MCF 10A (cell line): ENCODE measurements at places on chromosomes 1 and 21. TPM values are rescaled to one million over a fixed set of nuclear protein-coding genes. Genes with fewer than 3 reads are reported as not detected.
A peak's percentile ranks its signal among the peaks of the same experiment; 100 is the strongest.

The OR2L3 gene
- not detected in 2 replicates for total RNA-seq

The TOR3A gene
- 24.9 and 31.3 TPM in 2 replicates for total RNA-seq

The GRIK1 gene
- not detected in 2 replicates for total RNA-seq

The EDN2 gene
- total RNA-seq: 0.58 and 0.66 TPM in 2 replicates

The ATP1A2 gene
- total RNA-seq: 0.07 TPM in 1 of 2 replicates, not detected in the other

The ECM1 gene
- 1.7 and 3.2 TPM in 2 replicates for total RNA-seq

The CD84 gene
- not detected in 2 replicates for total RNA-seq

DNA sequence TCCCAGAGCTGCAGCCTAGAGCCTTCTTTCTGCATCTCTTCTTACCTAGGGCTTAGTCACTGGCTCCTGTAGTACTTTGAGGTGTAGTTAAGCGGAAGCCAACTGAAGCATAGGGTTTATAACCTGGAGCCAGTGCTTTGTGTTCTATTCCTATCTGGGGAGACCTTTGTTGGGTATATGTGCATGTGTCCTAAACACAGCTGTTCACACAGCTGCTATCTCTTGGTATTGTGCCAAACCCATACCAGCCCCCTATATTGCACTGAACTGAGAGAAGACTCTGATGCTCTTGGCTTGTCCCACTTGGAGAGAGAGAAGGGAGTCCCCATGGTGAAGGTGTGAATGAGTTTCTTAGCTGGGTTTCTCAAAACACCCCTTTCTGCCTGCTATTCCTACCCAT, 17.2 kb upstream of the NFASC start:
- no peak for DNase-seq

DNA sequence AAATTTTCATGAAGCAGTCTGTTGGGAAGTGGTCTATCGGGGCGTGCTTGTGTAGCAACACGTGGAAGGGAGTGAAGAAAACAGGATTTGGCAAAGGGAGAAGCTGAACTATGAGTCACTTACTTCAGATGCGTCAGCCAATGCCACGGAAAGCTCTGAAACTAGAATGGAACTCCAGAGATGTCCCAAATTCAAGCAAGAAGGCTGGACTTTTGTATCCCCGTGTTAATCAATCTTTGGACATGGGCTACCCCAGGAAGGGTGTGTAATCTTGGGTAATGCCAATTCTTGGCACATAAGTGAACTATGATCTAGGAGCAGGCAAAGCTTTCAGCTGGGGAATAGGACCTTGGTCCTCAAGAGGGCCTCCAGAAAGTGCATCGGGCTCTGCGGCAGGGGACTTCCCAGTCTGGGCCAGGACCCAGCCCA, 102.6 kb downstream of the ADSS2 start:
- peak; percentile 97 for DNase-seq

GRCh38 chr1:234578735-234579134, 31.2 kb downstream of the IRF2BP2 start:
- DNase-seq: no peak

DNA sequence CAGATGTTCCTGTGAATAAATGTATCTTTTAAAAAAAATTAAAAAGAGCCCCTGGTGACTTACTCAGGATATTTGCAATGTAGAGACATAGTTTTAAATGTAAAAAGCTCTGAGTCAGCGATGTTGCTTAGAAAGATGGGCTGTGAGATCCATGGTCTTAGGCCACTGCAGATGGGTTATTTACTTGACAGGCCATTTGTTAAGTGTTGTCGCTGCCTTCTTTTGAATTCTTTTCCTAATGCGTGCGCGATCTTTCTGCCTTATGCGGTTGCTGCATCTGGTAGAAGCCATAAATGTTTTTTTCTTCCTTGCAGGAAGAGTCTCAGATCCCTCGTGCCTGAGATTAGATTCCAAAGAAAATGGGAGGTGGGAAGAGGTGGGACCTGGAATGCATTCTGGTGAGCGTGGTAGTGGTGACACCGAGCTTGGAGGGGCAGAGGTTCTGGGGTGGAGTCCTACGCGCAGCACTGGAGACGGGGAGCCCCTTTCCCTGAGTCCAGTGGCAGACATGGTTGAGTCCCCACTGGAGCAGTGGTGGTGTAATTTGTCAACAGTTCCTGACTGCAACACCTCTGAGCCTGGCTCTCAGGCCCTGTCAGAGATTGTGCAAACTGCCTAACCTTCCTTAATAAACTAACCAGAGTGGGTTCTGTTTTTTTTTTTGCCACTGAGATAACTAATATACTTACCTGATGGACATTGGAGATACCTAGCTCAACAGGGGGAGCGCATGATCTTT, 197.2 kb downstream of the HHAT start:
- no peak for DNase-seq

DNA sequence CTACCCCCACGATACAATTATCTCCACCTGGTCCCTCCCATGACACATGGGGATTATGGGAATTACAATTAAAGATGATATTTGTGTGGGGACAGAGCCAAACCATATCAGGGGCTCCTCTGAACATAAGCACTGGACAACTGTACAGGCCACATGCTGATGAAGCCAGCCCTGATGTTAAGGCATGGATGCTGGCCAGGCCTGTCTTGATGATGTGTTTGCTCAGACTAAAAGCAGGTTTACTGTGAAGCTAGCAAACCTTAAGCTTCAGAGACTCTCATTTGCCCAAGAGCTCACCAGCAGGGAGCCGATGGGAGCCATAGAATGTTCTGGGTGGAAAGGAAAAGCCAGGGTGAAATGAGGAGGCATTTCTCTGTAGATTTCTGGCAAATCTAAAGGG, 135.3 kb upstream of the KCNK1 start:
- DNase-seq: no peak

DNA sequence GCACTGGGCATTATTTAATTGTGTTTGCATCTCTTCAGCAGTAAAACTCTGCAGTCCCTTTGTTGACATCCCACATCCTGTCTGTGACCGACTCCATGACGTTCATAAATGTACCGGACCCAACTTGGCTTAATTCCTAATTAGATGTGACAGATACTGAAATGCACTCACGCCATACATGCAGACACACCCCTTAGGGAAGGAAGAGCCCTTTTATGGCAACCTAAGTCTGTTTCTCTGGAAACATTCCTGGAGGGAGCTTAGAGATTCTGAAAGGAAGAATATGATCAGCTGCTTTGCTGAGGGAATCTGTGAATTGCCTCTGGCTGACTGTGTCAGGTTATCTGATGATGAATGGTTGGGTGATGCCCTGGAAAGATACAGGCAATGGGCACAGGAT, 33.4 kb downstream of the ADAMTS5 start:
- no peak for DNase-seq

- DNase-seq: no peak
These were observed at the start of gene PDZK1 for GRCh38 chr1:145707183-145707867. Gene PDZK1, minus strand, starts transcription at chr1:145707368. Its CDS starts 19,347 bp downstream, at chr1:145688021.

- DNase-seq: no peak
These were observed 828.2 kb upstream of the NCAM2 start for GRCh38 chr21:20169812-20170576.

DNA sequence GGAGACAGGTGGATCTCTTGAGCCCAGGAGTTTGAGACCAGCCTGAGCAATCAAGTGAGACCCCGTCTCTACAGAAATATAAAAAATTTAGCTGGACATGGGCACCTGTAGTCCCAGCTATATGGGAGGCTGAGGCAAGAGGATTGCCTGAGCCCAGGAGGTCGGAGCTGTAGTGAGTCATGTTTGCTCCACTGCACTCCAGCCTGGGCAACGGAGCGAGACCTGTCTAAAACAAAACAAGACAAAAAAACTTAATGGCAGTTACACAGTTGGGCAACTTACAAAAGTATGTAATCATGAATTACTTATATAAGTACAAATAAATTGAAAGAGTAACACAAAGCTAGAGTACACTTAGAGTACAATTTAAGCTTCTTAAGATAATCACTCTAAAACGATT, 25.2 kb downstream of the RC3H1 start:
- DNase-seq: no peak

- DNase-seq: no peak
These were observed 22.5 kb upstream of the FCRL5 start for GRCh38 chr1:157574836-157575235.

GRCh38 chr1:244456586-244456985, 4.5 kb upstream of the CATSPERE start:
- no peak for DNase-seq

GRCh38 chr1:232765542-232765941, 39.7 kb upstream of the MAP10 start:
- DNase-seq: peak; percentile 73

GRCh38 chr1:36703526-36704208, 221.0 kb upstream of the CSF3R start:
- peak; percentile 69 for DNase-seq

DNA sequence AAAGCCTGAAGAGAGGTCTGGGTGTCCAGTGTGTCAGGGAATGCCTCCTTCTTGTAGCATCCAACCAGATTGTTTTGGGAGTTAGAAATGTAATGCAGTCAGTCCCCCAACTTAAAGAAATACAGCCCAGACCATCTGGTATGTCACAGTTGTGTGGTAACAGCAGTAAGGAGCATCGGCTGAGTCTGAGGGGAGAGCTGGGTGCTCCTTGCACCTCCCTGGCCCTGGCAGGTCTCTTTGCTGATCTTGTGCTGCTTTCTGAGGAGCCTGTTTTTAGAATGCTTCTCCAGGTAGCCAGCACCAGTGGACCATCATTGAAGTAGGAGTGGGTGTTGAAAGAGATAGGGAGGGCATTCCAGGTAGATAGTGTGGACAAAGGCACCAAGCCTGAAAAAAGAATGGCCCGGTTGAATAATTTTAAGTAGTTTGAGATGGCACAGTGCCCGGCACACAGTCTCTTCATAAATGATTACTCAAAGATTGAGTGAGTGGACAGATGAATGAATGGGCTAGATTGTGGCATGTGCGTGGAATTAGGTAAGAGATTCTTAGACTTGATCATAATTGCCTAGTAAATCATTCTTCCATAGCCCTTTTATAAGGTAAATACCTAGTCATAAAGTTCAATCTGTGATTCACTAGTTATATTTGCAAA, 46.5 kb downstream of the LAMC1 start:
- peak; percentile 62 for DNase-seq
